ENCODE measurements at places on chromosomes 6 and 20.
A peak's percentile ranks its signal among the peaks of the same experiment; 100 is the strongest.

GRCh38 chr6:43773050-43773979, 3.3 kb downstream of the VEGFA start:
- peak; percentile 24 for DNase-seq

DNA sequence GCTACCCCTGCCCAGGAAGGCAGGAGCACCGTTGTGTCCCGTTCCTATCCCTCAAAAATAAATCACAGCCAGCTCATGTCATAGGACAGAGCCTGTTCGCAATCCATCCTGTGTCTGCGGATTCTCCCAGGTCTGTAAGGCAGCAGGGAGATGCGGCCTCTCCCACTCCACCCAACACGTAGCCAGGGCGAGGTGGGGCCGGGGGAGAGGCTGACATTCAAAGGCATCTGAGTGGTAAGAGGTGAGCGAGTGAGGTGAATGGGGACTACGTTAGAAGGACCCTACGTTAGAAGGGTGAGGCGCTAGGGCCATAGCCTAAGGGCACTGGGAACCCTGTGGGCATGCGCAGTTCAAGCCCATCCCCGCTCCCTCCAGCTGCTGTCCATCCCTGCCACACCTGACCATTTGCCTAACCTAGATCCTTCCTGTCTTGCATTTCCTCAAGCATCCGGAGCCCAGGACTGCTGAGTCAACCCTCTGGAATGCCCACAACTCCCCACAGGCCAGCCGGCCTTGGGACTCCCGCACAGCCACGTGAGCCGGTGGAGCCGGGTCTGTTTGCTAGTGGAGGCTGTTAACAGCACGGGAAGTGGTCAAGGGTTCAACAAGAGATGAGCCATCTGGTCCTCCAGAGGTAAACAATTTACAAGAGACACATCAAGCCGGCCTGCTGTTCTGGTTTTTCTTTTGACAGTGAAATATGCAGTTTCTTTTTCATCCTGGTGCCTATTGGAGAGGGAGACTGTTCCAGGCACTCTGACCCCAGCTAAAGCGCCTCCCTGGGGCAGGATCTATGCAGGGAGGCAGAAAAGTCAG, 45.9 kb downstream of the RIPOR3 start:
- no peak for DNase-seq

- no peak for DNase-seq
These were observed 1681.5 kb downstream of the HACE1 start for GRCh38 chr6:103178193-103178592.

- no peak for DNase-seq
These were observed 882.7 kb upstream of the FLRT3 start for GRCh38 chr20:15220009-15220656.

DNA sequence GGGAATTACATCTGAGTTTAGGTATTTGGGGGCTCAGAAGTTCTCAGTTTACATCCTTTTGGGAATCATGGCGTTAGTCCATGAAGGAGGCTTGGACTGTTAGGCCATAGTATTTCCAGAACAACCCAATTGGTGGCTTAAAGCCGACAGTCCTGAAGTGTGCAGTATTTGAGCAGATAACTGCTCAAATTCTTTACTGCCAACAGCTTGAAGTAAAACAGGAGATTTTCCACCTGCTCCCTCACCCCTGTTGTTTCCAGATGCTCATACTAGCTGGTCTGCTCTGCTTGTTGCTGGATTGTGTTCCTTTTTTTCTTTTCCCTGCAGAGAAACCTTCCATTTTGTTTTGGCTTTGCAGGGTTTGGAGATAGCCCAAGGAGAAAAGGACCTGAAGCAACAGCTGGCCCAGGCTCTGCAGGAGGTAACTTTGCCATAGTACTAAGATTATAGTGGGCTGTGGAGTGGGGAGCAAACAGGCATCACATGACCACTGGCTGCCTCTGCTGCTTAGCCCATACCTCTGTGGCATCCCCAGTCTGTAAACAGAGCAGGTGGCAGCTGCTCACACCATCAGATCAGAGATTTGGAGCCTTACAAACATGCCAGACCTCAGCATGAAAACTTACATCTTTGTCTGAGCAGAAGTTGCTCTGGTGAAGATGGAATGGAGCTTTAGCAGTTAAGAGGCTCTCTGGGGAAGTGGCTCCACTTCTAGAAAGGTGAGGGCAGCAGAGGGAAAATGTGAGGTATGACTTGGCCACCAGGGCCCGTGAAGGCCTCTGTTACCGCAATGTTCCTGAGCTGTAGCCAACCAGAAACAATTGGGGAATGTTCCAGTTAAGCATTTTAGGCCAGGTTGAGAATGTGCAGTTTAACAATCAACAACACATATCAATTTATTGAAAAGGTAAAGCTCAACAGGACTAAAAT, 17.6 kb downstream of the RNF8 start:
- no peak for DNase-seq

DNA sequence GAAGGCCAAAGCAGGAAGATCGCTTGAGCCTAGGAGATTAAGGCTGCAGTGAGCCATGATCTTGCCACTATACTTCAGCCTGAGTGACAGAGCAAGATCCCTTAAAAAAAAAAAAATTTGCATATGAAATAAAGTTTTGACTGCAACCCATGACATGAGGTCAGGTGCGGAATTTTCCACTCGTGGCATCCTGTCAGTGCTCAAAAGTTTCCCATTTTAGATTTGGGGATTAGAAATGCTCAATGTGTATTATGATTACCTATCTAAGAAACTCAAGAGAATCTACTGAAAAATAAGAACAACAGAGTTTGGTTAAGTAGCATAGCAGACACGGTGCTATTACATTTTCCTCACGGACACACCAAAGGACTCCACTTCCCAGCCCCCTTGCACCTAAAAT, 11.7 kb downstream of the SLC23A2 start:
- DNase-seq: no peak

- DNase-seq: no peak
These were observed 152.3 kb upstream of the NEDD9 start for GRCh38 chr6:11384531-11385309.
